Right renal pelvis (tissue), 4 donors: ENCODE measurements at places on chromosomes 4 and X. TPM values are rescaled to one million over a fixed set of nuclear protein-coding genes. Genes with fewer than 3 reads are reported as not detected.

DNA sequence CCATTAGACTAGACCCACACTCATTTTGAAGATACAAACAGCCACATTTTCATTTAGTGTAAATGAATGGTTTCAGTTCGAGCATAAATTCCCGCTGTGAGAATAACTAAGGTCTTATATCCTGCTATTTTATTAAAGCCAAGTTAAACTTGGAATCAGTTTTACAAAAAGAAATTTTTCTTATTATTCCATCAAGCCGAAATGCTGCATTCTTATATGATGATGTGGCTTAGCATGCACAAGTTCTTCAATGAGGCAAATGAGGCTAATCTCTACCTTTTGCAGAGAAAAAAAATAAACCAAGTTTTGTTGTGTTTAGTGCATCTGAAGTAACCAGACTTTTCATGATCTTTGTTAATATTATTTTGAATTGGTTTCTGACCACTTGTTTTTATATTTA is 953.9 kb upstream of the PCDH10 start:
- no peak for DNase-seq

Gene NCAPG
- polyA plus RNA-seq = 27.5 TPM

DNA sequence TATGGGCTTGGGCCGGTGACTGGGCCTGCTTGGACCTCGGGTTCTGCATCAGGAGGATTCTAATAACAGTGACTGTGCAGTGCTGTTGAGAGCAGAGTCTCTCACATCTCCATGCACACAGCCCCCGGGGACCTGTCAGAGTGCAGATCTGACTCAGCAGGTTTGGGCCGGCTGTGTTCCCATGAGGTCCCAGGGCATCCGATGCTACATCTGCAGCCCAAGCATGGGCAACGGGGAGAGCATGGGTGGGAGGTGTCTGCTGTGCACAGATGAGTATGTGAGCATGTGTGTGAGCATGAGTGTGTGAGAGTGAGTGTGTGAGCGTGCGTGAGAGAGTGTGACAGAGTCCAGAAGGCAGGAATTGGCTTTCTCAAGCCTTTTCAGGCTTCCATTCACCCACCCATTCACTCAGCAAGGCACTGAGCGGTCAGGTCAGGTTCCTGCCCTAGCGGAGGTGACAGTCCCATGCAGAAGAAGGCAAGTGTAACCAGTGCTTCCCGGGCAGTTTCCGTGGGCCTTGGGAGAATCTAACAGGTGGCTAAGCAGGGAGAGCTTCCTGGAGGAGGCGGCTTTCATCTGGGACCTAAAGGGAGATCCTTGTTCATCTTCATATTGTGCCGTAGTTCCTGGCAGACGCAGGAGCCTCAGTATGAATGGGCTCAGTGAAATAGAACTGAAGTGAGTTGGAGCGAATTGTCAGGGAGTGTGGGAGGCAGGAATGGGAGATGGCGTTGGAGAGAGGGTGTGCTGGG is 62.6 kb downstream of the SORCS2 start:
- no peak for DNase-seq

Gene CXCL8
- polyA plus RNA-seq = 1.1 TPM
